ENCODE measurements at places on chromosomes 7 and 10. TPM values are rescaled to one million over a fixed set of nuclear protein-coding genes. Genes with fewer than 3 reads are reported as not detected.

GRCh38 chr7:132152131-132152889 lies 424.0 kb downstream of the PLXNA4 start:
- DNase-seq, result no peak
- no peak overlapping the region for H3K27ac ChIP-seq
- H3K4me3 ChIP-seq, result no peak overlapping the region
- no peaks in the 10 kb centered on the region for H3K36me3 ChIP-seq

GRCh38 chr10:28360175-28360574 lies 57.3 kb upstream of the MPP7 start:
- DNase-seq, result no peak
- H3K27ac ChIP-seq, result no peak overlapping the region
- H3K27me3 ChIP-seq, result no peaks in the 10 kb centered on the region
- no peaks in the 10 kb centered on the region for H3K4me1 ChIP-seq

DNA sequence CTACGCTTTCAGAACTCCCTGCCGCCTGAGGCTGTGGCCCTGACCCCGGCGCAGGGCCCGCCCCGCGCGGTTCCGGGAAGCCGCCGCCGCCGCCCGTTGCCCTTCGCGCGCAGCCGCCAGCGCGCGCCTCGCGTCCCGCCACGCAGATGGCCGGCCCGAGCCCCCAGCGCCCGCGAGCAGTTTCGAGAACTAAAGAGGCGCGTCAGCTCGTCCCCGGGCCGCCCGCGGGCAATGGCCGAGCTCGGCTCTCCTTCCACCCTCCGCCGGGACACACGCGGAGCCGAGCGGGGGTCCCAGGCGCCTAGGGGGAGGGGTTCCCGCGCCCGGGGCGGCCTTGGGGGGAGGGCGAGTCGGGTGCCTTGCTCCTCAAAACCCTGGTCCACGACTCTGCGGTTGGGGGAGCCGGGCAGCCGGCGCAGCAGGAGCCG lies 1.8 kb downstream of the HNRNPF start:
- H3K27ac ChIP-seq, result peak overlapping the region; percentile 99
- H3K4me1 ChIP-seq, result peaks cover 39% of the 10 kb centered on the region
- DNase-seq, result peak; percentile 85
- H3K36me3 ChIP-seq, result peaks cover 14% of the 10 kb centered on the region

DNA sequence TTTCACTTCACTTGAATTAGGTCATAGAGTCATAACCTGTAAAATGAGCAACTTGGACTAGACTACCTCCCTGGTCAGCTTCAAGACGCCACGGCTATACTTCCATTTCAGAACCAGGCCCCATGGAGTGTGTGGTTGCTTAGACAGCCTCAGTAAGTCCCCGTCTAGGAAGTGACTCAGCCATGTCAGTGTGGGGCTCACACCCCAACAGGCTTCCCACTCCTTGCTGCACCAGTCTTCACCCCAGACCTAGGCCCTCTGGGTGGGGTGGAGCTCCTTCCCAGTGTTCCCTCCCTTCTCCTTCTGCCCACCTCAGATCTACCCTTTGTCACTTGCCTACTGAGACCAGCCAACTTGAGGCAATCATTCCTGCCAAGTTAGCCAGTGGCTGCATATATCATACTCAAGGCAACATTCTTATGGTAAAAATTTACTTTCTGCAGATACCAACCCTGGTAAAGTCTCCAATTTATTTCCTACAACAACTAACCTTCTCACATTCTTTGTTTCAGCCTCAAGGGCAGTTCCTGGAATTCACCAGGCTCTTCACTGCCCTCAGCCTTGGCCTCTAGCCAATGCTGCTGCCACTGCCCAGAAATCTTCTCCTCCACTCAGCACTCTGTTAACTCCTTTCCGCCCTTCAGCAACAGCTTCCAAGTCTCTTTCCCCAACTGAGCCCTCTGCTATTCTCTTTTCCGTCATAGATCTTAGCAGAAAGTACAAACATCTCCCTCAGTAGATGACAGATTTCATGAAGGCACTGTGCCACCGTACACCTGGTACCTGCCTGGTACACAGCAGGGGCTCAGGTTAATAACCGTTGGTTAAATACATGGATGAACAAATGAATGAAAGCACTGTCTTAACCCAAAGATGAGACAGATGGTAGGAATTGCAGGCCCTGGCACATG lies 31.3 kb upstream of the ZNRF2 start:
- no peak overlapping the region for H3K4me3 ChIP-seq
- no peaks in the 10 kb centered on the region for H3K36me3 ChIP-seq
- DNase-seq, result peak; percentile 84
- H3K27ac ChIP-seq, result peak overlapping the region; percentile 30
- H3K27me3 ChIP-seq, result no peaks in the 10 kb centered on the region
- H3K4me1 ChIP-seq, result peaks cover 13% of the 10 kb centered on the region

- no peak for DNase-seq
- H3K36me3 ChIP-seq, result no peaks in the 10 kb centered on the region
- H3K27ac ChIP-seq, result no peak overlapping the region
- peaks cover 24% of the 10 kb centered on the region for H3K4me1 ChIP-seq
These were observed 3.7 kb downstream of the STX1A start for GRCh38 chr7:73715648-73716317.

DNA sequence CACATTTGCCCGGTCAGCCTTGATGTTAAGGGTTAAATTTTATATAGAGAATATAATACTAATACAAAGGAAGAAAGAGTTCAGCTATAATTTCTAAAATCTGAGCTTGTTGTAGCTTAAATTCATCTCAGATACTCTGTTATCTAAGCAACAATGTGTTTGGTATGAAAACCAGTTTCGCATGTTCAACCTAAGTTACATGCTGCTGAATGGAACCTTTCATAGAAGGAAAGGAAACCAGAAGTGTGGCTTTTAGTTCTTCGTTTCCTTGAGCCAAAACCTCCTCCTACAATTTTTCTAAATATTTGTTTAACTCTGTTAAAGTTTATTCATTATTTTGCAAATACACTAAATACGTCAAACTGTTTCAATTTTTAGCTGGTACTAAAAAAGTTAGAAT lies 18.5 kb downstream of the AGR2 start:
- H3K27me3 ChIP-seq, result no peaks in the 10 kb centered on the region
- H3K36me3 ChIP-seq, result no peaks in the 10 kb centered on the region
- DNase-seq, result no peak
- H3K27ac ChIP-seq, result no peak overlapping the region
- H3K4me1 ChIP-seq, result no peaks in the 10 kb centered on the region
- no peak overlapping the region for H3K4me3 ChIP-seq

GRCh38 chr10:89591111-89591795 lies 53.8 kb downstream of the PANK1 start:
- H3K27ac ChIP-seq, result no peak overlapping the region
- peaks cover 7% of the 10 kb centered on the region for H3K4me1 ChIP-seq
- H3K36me3 ChIP-seq, result no peaks in the 10 kb centered on the region
- no peak for DNase-seq

- H3K4me3 ChIP-seq, result no peak overlapping the region
- H3K36me3 ChIP-seq, result no peaks in the 10 kb centered on the region
- peaks cover 6% of the 10 kb centered on the region for H3K4me1 ChIP-seq
- no peaks in the 10 kb centered on the region for H3K27me3 ChIP-seq
- no peak overlapping the region for H3K27ac ChIP-seq
These were observed 31.1 kb upstream of the ABCA13 start for GRCh38 chr7:48140001-48140681.

DNA sequence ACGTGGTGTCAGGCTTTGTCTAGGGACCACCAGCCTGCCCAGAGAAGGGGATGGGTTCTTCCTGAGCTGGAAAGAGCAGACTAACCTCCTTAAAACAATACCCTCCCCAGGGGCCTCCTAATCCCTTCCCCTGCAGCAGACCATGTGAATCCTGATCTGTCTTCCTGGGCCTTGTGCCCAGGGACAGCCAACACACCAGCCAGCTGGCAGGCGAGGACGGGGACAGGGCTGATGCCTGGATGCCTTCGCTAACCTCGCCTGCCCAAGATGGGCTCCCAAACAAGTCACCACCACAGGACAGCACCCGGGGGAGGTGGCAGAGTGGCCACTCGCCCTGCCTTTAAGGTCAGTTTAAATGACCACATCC lies 17.6 kb downstream of the PODXL start:
- H3K4me1 ChIP-seq, result peaks cover 9% of the 10 kb centered on the region
- no peak overlapping the region for H3K27ac ChIP-seq
- peak; percentile 46 for DNase-seq

GRCh38 chr10:28841625-28842024 lies 164.3 kb downstream of the BAMBI start:
- H3K4me1 ChIP-seq, result no peaks in the 10 kb centered on the region
- H3K4me3 ChIP-seq, result no peak overlapping the region
- H3K27ac ChIP-seq, result no peak overlapping the region
- no peak for DNase-seq

GRCh38 chr7:127968547-127968946 lies 62.7 kb downstream of the LRRC4 start:
- no peaks in the 10 kb centered on the region for H3K4me1 ChIP-seq
- H3K36me3 ChIP-seq, result no peaks in the 10 kb centered on the region
- DNase-seq, result no peak
- H3K4me3 ChIP-seq, result no peak overlapping the region

- no peaks in the 10 kb centered on the region for H3K27me3 ChIP-seq
- H3K27ac ChIP-seq, result no peak overlapping the region
- H3K4me1 ChIP-seq, result no peaks in the 10 kb centered on the region
These were observed 138.2 kb downstream of the RPS24 start for GRCh38 chr10:78171633-78172400.

DNA sequence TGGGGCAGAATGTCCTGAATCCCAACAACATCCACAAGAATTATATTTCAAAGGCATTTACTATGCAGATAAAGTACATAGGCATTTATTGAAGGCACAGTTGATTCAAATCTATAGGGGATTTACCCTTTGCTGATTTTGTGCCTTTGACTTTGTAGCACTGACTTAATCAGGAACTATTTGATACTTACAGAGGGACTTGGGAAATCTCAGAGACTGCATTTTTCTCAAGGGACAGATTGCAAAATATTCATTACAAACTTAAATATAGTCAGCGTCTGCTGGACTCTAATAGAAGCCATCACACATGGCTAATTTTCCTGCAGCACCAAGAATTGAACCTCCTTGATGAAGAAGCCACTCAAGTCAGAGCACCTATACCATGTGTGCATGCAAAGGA lies 44.9 kb downstream of the FAS start:
- no peak for DNase-seq
- no peak overlapping the region for H3K4me3 ChIP-seq
- H3K27ac ChIP-seq, result no peak overlapping the region
- no peaks in the 10 kb centered on the region for H3K36me3 ChIP-seq
- H3K27me3 ChIP-seq, result no peaks in the 10 kb centered on the region
- peaks cover 31% of the 10 kb centered on the region for H3K4me1 ChIP-seq

GRCh38 chr7:125149151-125149550 lies 219.5 kb upstream of the POT1 start:
- H3K4me1 ChIP-seq, result no peaks in the 10 kb centered on the region
- no peaks in the 10 kb centered on the region for H3K36me3 ChIP-seq
- no peaks in the 10 kb centered on the region for H3K27me3 ChIP-seq
- no peak for DNase-seq
- H3K4me3 ChIP-seq, result no peak overlapping the region
- no peak overlapping the region for H3K27ac ChIP-seq

GRCh38 chr10:4623757-4624420 lies 202.1 kb upstream of the AKR1E2 start:
- no peaks in the 10 kb centered on the region for H3K36me3 ChIP-seq
- no peak overlapping the region for H3K27ac ChIP-seq
- no peaks in the 10 kb centered on the region for H3K4me1 ChIP-seq
- H3K4me3 ChIP-seq, result no peak overlapping the region
- H3K27me3 ChIP-seq, result no peaks in the 10 kb centered on the region

- H3K27me3 ChIP-seq, result no peaks in the 10 kb centered on the region
- no peaks in the 10 kb centered on the region for H3K4me1 ChIP-seq
- H3K27ac ChIP-seq, result no peak overlapping the region
- H3K4me3 ChIP-seq, result no peak overlapping the region
These were observed 232.2 kb upstream of the NPSR1 start for GRCh38 chr7:34425631-34426384.

DNA sequence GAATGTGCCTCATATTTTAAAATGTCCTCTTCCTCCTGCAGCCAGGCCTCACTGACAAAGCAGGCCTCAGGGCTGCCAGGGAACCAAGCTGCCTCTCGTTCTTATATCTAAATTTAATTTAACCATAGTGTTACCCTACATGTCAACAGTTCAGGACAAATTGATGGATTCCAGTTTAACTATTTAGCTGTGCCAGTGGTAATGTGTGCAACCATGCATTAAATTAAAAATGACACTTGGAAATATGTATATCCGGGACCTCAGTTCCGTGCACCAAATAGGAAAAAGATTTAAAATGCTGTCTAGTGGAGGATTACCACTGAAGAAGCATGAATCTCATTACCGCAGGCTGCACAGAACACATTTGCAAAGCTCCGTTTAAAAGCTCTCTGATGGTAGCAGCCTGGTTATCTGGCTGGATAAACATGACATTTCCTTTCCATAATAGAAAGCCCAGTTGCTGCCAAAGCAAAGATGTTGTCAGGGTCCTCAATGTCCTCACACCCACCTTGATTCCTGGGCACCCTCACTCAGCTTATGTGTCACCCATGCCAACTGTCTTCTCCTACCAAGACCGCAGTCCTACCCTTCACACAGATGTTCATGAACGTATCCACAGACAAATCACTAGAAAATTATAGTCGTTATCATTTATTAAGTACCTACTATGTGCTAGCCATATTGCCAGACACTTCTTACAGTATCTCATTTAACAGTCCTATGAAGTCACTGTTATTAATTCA lies 73.3 kb upstream of the FRMD4A start:
- H3K27ac ChIP-seq, result no peak overlapping the region
- H3K27me3 ChIP-seq, result peaks cover 4% of the 10 kb centered on the region
- DNase-seq, result no peak
- H3K4me1 ChIP-seq, result no peaks in the 10 kb centered on the region
- H3K4me3 ChIP-seq, result no peak overlapping the region
- H3K36me3 ChIP-seq, result no peaks in the 10 kb centered on the region

GRCh38 chr10:76022366-76022765 lies 590.9 kb downstream of the LRMDA start:
- DNase-seq, result no peak
- no peaks in the 10 kb centered on the region for H3K27me3 ChIP-seq
- H3K36me3 ChIP-seq, result no peaks in the 10 kb centered on the region
- H3K4me3 ChIP-seq, result no peak overlapping the region

Gene AEBP1
- total RNA-seq, result 272 TPM

Gene ELMO1
- 53.8 TPM for total RNA-seq

Gene PNLIPRP3
- total RNA-seq, result 0.20 TPM

Gene PON2
- 193 TPM for total RNA-seq

Gene PLXNA4
- total RNA-seq, result 7.2 TPM

Gene BTBD16
- 0.35 TPM for total RNA-seq

Gene SSMEM1
- total RNA-seq, result not detected

Gene ZNF716
- not detected for total RNA-seq

Gene LIPJ
- not detected for total RNA-seq

Gene FAM25G
- not detected for total RNA-seq

Gene PDE6C
- not detected for total RNA-seq

Gene PROSER2
- total RNA-seq, result 33.3 TPM

Measured in upper lobe of right lung (tissue), 1 donor.